ENCODE measurements at places on chromosomes 2 and 18.

- DNase-seq = no peak
Observed at GRCh38 chr2:207504513-207505170, 25.1 kb upstream of the CREB1 start.

DNA sequence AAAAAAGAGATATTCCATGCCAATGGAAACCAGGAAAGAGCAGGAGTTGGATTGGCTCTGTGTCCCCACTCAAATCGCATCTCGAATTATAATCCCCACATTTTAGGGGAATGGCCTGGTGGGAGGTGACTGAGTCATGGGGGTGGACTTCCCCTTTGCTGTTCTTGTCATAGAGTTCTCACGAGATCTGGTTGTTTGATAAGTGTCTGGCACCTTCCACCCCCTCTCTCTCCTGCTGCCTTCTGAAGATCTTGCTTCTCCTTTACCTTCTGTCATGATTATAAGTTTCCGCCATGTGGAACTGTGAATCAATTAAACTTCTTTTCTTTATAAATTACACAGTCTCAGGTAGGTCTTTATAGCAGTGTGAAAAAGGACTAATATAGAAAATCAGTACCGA lies 355.6 kb downstream of the NBAS start:
- peak; percentile 29 for DNase-seq

GRCh38 chr2:219918944-219919343 lies 291.5 kb downstream of the SLC4A3 start:
- no peak for DNase-seq

DNA sequence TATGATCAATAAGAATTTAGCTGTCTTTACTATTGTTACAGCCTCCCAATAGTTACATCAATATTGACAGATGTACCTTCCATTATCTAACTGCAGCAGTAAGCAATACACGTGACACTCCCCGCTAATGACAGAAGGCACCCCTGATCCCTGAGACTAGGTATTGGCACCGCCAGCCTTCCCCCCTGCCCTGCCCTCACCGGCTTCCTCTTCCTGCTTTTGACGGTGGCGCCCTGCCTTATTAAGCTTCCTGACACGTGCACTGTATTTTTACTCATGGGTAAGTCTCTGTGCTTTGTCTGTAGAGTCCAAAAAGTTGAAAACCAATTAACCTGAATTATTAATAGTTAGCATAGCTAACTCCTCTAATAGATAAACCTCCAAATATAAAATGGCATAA lies 223.5 kb downstream of the EIPR1 start:
- DNase-seq = no peak

GRCh38 chr2:206353685-206354084 lies 79.2 kb downstream of the ZDBF2 start:
- DNase-seq = no peak

- no peak for DNase-seq
Observed at GRCh38 chr18:5430131-5430530, 113.7 kb downstream of the EPB41L3 start.

- DNase-seq = no peak
Observed at GRCh38 chr2:60560734-60561644, 7.5 kb upstream of the BCL11A start.

- no peak for DNase-seq
Observed at GRCh38 chr2:133718688-133719201, 150.5 kb upstream of the NCKAP5 start.

DNA sequence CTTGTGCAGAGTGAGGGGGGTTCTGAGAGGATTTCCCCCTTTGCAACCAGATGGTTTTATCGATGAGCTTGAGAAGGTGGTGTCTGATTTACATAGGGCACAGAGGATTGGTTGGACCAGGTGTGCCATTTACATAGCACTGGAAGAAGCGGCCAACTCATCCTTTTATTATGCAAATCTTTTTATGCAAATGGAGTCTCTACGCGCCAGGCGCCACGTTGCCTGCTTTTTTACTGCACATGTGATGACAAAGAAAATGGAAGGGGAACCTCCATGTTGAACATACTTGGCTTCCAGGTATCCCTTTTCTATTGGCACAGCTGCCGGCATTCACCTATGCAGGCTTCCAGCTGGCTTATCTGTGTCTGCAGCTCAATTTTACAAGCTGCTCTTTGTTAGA lies 18.4 kb upstream of the TXNL4A start:
- DNase-seq = no peak

- no peak for DNase-seq
Observed at GRCh38 chr18:61546590-61546989, 213.4 kb downstream of the CDH20 start.

GRCh38 chr2:199434555-199434954 lies 23.2 kb downstream of the SATB2 start:
- no peak for DNase-seq

- no peak for DNase-seq
Observed at GRCh38 chr2:88184762-88185161, 14.6 kb downstream of the THNSL2 start.

DNA sequence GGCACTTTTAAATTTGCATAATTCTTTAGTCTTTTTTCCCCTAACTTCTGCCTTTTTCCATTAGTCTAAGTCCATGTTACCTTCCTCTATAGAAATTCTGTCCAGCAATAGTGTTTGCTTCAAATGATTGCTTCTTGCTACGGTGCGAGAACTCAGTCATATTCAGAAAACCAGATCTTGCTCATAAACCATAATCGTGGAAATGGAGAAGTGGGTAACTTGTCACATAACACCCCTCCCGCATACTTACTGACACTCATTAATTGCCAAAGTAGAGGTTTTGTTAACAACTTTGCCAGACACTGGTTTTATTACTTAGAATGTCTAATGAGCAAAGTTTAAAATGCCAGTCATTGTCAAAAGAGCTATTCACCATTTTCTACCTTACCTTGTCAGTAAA lies 94.3 kb upstream of the TWSG1 start:
- no peak for DNase-seq

- no peak for DNase-seq
Observed at GRCh38 chr2:133721118-133721517, 152.9 kb upstream of the NCKAP5 start.

DNA sequence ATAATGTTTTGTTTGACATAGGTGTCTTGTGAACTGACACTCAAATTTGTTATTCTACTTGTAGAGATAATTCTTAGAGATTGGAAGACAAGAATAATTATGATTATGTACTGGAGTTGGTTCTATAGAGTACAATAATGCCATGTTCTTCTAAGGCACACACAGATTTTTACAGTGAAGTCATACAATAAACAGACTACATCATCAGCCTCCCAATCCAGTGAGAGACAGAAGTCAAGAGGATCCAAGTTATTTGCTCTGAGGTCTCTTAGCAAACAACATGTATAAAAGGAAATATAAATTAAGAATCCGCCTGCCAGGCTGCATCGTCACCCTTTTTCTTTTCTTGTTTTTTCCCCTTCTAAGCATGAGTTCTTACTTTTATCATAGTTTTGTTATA lies 613.5 kb upstream of the SETBP1 start:
- DNase-seq = no peak

All from stimulated activated CD4-positive, alpha-beta T cell treated with anti-CD3 and anti-CD28 coated beads, Interleukin-4, amount 100 ng/mL, for 1 hour (primary cell).